ENCODE measurements at places on chromosomes 5 and 9. TPM values are rescaled to one million over a fixed set of nuclear protein-coding genes. Genes with fewer than 3 reads are reported as not detected.
A peak's percentile ranks its signal among the peaks of the same experiment; 100 is the strongest.

GOLGA1 gene
- total RNA-seq, result 17.4 TPM

POC5 gene
- 13.0 TPM for total RNA-seq

DNA sequence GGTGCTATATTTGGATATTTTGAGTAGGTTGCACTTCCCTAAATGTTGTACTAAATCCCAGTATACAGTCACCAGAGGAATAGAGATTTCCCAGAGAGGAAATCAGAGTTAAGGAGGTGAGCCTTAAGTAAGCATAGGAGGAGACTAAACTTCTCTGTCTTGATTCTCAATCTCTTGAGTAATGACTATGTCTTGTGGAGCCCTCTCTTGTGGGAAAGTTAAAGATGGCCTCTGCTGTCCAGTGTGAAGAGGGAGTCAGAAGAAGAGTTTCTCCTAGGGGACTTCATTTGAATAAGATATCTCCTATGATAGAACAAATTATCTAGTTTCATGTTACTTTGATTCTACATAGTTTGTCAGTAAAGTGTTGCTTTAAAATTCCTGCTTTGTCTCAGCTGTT is 502.5 kb downstream of the PDE4D start:
- ATAC-seq, result no peak

- peak; percentile 53 for ATAC-seq
Measured at GRCh38 chr5:54148067-54148845, 162.1 kb downstream of the ARL15 start.
